ENCODE measurements at places on chromosomes 4 and X.

DNA sequence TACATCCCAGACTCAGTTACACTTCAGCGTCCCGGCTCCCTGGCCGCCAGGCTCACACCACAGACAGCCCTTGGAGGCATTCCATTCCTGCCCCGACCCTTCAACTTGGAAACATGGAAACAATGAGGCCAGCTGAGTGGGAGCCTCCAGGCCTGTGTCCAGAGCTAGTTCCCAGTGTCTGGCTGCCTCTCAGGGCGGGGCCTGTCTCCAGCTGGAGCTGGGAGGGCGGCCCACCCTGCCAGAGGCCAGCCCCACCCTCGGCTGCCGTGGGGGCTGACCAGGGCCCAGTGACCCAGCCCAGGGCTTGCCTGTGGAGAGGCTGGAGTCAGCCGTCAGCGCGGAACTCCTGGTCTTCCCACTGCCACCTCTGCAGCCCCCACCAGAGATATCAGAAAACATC lies 37.4 kb upstream of the SPON2 start:
- H3K36me3 ChIP-seq = peaks cover 22% of the 10 kb centered on the region
- H3K27me3 ChIP-seq = no peaks in the 10 kb centered on the region
- no peak for DNase-seq
- H3K27ac ChIP-seq = no peak overlapping the region
- no peak overlapping the region for H3K4me3 ChIP-seq

- no peaks in the 10 kb centered on the region for H3K36me3 ChIP-seq
- DNase-seq = no peak
- peaks cover 7% of the 10 kb centered on the region for H3K27me3 ChIP-seq
- no peak overlapping the region for H3K27ac ChIP-seq
- no peaks in the 10 kb centered on the region for H3K4me1 ChIP-seq
- H3K4me3 ChIP-seq = no peak overlapping the region
Measured at GRCh38 chrX:155876704-155877103, 4.4 kb upstream of the VAMP7 start.

- H3K4me1 ChIP-seq = peaks cover 4% of the 10 kb centered on the region
- no peak overlapping the region for H3K27ac ChIP-seq
- DNase-seq = no peak
Measured at GRCh38 chrX:129655547-129656249, 942 bp upstream of the APLN start.

DNA sequence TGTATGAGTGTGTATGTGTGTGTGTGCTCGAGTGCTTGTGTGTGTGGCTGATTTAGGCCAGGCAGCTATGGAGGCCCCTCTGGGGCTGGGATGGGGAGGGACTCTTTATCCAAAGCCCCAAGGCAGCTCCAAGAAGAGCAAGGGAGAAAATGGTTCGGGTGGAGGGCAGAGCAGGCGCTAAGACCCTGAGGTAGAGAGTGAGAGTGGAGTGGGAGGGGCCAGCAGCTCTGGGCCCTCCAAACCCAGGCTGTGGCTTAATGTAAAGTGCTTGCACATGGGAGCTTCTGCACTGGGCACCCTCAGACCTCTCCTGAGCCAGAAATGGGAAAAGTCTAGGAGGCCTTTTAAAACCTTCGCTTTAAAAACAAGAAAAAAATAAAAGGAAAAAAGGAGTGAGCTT lies 233.5 kb upstream of the PSAPL1 start:
- DNase-seq = no peak
- H3K36me3 ChIP-seq = no peaks in the 10 kb centered on the region
- no peaks in the 10 kb centered on the region for H3K4me1 ChIP-seq
- H3K27ac ChIP-seq = no peak overlapping the region
- no peaks in the 10 kb centered on the region for H3K27me3 ChIP-seq
- H3K4me3 ChIP-seq = no peak overlapping the region

- peaks cover 47% of the 10 kb centered on the region for H3K4me1 ChIP-seq
- no peak overlapping the region for H3K4me3 ChIP-seq
- peak overlapping the region; percentile 99 for H3K27ac ChIP-seq
- no peaks in the 10 kb centered on the region for H3K27me3 ChIP-seq
Measured at GRCh38 chr4:142547974-142548373, 298.1 kb downstream of the INPP4B start.

DNA sequence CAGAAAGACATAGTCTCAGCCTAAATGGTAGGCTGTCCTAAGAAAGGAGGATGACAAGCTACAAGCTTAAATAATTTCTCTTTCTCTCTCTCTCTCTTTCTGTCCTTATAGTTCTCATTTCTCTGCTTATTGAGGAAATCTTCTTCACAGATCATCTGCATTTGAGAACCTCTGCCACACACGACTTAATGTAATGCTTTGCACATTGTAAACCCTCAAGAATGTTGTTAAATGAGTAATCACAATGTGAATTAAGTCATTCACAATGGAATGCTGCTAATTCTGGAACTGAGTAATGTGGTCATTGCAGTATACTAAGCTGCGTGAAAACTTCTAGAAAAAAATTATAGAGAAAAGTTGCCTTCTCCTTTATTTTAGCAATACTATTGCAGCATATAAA lies 508.9 kb upstream of the FTHL17 start:
- H3K27me3 ChIP-seq = no peaks in the 10 kb centered on the region
- peak; percentile 19 for DNase-seq
- no peaks in the 10 kb centered on the region for H3K36me3 ChIP-seq
- H3K4me3 ChIP-seq = no peak overlapping the region

- no peak overlapping the region for H3K27ac ChIP-seq
- H3K4me1 ChIP-seq = peaks cover 18% of the 10 kb centered on the region
- H3K27me3 ChIP-seq = no peaks in the 10 kb centered on the region
- H3K36me3 ChIP-seq = peaks cover 6% of the 10 kb centered on the region
Measured at GRCh38 chr4:101197350-101197749, 150.0 kb downstream of the PPP3CA start.

- H3K27ac ChIP-seq = no peak overlapping the region
- peak overlapping the region; percentile 34 for H3K4me3 ChIP-seq
- no peaks in the 10 kb centered on the region for H3K36me3 ChIP-seq
- H3K27me3 ChIP-seq = peaks cover 32% of the 10 kb centered on the region
- peaks cover 5% of the 10 kb centered on the region for H3K4me1 ChIP-seq
Measured at GRCh38 chr4:56048702-56049431, 100.1 kb downstream of the CEP135 start.

DNA sequence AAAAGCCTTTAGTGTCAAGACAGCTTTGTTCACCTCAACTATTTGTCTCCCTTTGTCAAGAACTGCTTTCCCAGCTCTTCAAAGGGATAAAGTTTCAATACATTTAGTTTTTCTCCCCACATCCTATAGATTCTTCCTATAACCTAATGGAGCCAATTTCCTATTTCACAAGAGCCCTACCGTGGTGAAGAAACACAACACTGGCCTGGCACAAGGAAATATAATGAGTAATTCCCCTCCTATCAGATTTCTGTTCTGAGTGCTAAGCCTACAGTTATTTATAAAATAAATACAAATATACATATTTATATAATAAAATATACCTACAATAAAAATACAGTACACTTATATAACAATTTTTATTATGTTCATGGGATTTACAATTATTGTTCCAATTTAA lies 89.9 kb downstream of the SHISA3 start:
- no peaks in the 10 kb centered on the region for H3K36me3 ChIP-seq
- H3K27ac ChIP-seq = no peak overlapping the region
- no peak for DNase-seq
- no peaks in the 10 kb centered on the region for H3K27me3 ChIP-seq
- no peak overlapping the region for H3K4me3 ChIP-seq
- H3K4me1 ChIP-seq = no peaks in the 10 kb centered on the region

DNA sequence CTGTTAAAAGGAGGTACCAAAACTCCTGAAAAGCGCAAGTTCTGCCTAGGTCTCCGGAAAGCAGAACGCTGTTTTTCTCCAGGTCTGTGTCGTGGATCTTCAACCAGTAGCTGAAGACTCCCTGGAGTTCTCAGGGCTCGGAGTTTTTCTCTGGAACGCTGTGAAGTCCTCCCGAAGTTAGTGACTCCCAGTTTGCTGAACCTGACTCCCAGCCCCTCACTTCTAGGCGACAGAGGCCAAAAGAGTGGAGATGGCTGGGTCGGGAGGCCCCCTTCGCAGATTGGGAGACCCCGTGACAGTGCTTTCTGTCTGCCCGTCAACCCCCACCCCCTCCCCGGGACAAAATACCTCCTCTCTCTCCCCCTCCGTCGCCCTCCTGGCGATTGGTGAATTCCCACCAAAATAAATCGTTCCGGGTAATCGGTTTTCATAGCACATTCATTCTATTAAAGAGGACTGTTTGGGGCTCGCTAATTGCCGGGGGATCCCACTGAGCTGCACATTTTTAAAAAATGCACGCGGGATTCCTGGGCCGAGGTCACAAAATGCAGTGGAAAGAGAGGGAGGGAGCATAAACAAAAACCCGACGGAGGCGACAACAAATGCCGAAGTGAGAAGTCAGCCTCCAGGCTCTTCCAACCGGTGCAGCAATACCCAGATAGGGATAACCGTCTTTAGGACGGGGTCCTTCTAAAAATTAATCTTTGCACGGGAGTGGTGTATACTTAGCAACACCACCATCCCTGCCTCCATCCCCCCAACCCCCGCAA lies 4.0 kb upstream of the MSX1 start:
- no peaks in the 10 kb centered on the region for H3K36me3 ChIP-seq
- H3K27ac ChIP-seq = no peak overlapping the region
- no peak for DNase-seq
- H3K27me3 ChIP-seq = peaks cover 97% of the 10 kb centered on the region
- peaks cover 19% of the 10 kb centered on the region for H3K4me1 ChIP-seq
- no peak overlapping the region for H3K4me3 ChIP-seq

GRCh38 chr4:170138580-170139194 lies 48.9 kb upstream of the AADAT start:
- H3K4me1 ChIP-seq = no peaks in the 10 kb centered on the region
- no peak overlapping the region for H3K4me3 ChIP-seq
- peak; percentile 23 for DNase-seq
- no peaks in the 10 kb centered on the region for H3K27me3 ChIP-seq

DNA sequence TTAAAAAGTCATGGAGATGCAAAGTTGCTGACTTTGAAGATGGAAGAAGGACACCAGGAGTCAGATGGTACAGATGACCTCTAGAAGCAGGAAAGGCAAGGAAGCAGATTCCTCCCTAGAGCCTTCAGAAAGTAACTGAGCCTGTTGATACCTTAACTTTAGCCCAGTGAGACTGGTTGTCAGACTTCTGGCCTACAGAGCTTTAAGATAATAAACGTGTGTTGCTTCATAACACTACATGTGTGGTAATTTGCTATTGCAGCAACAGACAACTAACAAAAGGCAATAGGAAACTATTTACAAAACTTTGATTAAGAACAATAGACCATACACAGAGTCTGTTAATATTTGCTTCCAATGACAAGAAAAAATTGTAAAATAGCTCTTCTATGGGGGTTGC lies 102.0 kb upstream of the USP38 start:
- no peaks in the 10 kb centered on the region for H3K27me3 ChIP-seq
- H3K4me3 ChIP-seq = no peak overlapping the region
- no peak for DNase-seq
- no peaks in the 10 kb centered on the region for H3K36me3 ChIP-seq

DNA sequence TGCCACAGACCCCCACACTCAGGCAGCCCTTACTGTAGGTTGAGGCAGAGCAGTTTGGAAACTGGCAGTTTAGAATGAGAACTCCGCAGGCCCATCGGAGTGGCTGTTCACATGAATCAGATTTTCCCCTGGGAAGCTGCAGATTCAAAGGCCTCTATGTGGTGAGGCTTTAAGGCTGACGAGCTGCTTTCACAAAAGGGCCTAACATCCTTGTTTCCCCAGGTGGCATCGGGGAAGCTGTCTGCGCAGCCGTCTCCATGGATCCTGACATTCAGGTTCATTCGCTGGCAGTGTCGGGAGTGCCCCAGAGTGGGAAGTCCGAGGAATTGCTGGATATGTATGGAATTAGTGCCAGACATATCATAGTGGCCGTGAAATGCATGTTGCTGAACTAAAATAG lies 33.7 kb downstream of the TKTL1 start:
- DNase-seq = no peak
- no peaks in the 10 kb centered on the region for H3K4me1 ChIP-seq
- H3K27ac ChIP-seq = no peak overlapping the region
- no peaks in the 10 kb centered on the region for H3K36me3 ChIP-seq

DNA sequence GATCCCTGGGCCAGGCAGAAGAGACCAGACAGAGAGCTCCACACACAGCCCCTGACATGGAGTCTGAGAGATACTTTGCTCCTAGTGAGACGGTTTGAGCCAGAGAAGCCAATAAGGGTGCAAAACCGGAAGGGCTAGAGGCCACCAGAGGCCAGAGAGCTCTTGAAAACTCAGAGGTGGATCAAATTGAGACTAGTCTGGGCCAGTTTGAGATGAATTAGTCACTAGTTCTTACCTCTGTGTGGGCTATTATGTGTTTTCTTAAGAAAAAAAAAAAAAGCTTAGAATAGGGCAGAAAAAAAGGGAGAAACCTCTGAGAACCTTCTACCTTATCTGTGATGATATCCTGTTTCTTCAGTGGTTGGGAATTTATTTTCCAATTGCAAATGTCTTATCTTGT lies 110.4 kb upstream of the EDNRA start:
- DNase-seq = peak; percentile 42
- peak overlapping the region; percentile 87 for H3K27ac ChIP-seq
- H3K36me3 ChIP-seq = no peaks in the 10 kb centered on the region
- H3K4me1 ChIP-seq = peaks cover 34% of the 10 kb centered on the region

- H3K27ac ChIP-seq = no peak overlapping the region
- H3K4me3 ChIP-seq = no peak overlapping the region
- no peaks in the 10 kb centered on the region for H3K36me3 ChIP-seq
- H3K27me3 ChIP-seq = no peaks in the 10 kb centered on the region
- H3K4me1 ChIP-seq = peaks cover 19% of the 10 kb centered on the region
- no peak for DNase-seq
Measured at GRCh38 chr4:163878336-163879121, 384.0 kb downstream of the TMA16 start.

DNA sequence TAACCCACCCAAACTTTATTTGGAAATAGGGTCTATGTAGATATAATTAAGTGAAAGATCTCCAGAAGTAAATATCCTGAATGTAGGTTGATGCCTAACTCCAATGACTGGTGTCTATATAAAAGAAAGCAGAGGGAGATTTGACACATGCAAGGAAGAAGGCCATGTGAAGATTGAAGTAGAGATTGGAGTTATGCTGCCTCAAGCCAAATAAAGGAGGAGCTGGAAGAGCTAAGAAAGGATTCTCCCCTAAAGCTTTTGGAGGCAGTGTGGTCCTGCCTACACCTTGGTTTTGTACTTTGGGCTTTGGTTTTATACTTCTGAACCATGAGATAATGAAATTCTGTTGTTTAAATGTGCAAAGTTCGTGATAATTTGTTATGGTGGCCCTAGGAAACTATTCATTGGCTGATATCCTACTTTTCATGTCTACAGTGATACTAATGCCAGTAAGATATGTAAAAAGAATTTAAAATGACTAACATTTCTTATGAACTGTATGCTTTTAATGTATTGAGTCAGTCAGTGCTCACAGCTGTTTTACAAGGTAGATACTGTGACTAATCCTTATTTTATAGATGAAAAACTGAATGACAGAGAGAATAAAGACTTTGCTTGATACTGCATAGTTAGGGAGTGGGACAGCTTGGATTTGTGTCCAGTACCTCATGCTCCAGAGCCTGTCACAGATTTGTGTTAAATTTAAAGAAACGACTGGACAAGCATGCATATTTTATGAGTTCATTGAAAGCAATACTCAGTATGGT lies 5.9 kb upstream of the RAB40AL start:
- H3K4me3 ChIP-seq = no peak overlapping the region
- H3K4me1 ChIP-seq = peaks cover 10% of the 10 kb centered on the region
- DNase-seq = no peak
- no peaks in the 10 kb centered on the region for H3K36me3 ChIP-seq

- H3K36me3 ChIP-seq = no peaks in the 10 kb centered on the region
- peak overlapping the region; percentile 9 for H3K27ac ChIP-seq
- no peak for DNase-seq
- H3K4me3 ChIP-seq = peak overlapping the region; percentile 57
Measured at GRCh38 chr4:122827258-122827878, 737 bp downstream of the FGF2 start.
